Liver (tissue), 10 donors: ENCODE measurements at places on chromosomes 6 and 20. TPM values are rescaled to one million over a fixed set of nuclear protein-coding genes. Genes with fewer than 3 reads are reported as not detected.

Gene TMEM181
- 9.7 TPM for polyA plus RNA-seq

Gene FBXO5
- polyA plus RNA-seq, result 1.9 TPM

Gene SLC35D3
- not detected for polyA plus RNA-seq

Gene PRR18
- 0.29 TPM for polyA plus RNA-seq
